Cortex of kidney (tissue), 1 donor: ENCODE measurements at places on chromosomes 7 and 10.

DNA sequence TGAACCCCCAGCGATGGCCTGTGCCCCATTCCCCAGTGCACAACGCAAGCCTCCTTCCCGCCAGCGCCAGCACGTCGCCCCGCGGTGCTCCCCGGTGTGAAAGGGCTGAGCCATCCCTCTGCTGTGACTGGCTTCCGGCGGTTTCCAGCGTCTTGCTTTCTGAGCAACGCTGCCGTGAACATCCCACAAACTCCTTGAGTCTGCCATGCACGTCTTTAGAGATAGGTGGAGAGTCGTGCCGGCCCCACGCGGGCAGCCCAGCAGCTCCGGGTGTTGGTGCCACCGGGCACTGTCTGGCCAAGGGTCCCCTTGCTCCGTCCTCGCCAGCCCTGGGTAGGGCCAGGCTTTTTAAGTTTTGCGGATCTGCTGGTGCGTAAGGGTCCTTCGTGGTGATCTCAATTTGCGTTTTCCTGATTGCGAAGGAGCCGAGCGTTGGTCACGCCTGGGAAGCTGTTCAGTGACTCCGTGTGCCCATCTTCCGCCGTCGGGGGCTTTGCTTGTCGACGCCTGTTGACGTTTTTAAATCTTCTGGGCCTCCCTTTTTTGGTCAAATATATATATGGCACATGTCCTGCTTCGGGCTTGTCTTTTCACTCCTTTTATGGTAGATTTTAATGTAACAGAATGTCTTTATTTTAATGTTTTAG lies 70.6 kb downstream of the FOXL3 start:
- DNase-seq: no peak

DNA sequence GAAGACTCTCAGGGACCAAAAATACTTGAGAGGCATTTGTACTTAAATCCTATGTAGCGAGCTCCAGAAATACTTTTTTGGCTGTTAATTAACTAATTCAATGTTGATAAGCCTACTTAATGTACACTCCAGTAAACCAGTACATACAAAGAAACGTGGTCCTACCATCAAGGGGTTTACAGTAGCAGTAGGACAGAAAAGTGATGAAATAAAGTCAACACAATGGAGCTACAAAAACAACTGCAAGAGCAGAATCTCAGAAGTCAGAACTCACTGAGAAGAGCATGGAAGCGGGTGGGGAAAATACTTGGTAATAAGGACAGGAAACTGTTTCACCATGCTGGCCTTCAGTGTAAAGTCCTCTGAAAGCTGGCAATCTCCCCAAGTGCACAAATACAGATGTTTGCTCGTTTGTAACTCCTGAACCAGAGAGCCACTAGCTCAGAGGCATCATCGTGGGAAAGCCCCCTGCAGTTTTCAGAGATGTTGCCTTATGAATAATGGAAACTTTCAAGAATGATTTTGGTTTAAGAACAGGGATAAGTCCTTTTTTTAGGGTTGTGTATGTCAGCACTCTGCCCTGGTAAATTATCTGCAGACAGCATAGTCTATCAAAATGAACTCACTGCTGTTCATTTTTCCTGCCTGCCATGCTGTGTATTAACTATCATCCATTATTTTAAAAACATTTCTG lies 233.2 kb downstream of the SORCS1 start:
- no peak for DNase-seq

DNA sequence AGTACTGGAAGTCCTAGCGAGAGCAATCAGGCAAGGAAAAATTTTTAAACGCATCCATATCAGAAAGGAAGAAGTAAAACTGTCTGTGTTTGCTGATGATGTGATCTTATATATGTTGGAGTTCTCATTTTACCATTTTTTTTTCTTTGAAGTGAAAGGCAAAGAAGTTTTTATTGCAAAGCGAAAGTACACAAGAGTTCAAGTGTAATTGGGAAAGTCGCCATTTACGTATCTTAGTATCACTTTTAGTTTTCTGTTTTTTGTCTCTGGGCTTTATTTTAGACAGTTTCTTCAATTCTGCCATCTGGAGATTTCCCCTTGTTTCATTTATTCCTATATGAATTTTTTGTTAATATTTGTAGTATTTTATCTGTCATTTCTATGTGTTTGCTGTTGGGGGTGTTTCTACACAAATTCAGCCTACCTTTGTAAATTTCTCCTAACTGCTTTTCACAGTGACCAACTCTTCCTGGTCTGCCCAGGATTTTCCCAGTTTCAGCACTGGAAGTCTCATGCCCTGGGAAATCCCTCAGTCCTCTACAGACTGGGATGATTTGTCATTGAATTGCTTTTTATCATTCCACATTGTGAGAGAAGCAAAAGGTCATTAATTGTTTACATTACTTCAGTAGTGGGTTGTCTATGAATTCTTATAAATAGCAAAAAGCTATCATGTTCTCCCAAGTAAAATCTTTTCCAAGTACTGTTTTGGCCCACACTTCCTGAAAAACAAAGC lies 23.2 kb downstream of the BET1 start:
- DNase-seq: no peak

DNA sequence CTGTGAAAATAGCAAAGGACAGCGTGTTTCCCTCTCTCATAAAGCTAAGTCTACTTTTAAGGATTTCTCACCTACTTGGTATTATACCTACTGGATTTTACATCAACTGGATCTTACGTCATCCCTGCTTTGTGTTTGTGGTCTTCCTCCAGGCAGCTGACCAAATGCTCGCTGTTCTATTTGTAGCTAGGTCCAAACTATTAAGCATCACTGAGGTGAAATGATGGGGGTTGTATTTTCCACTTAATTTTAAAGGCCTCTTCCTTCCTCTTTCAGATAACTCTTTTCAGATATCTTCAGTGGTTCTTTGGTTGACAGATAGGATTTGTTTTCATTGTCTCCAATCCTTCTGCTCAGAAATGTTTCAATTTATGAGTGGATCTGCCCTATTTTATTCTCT lies 169.7 kb downstream of the RNLS start:
- no peak for DNase-seq

- no peak for DNase-seq
Observed at GRCh38 chr7:129466796-129467195, 32.6 kb downstream of the STRIP2 start.

GRCh38 chr7:131649879-131650278 lies 93.5 kb upstream of the PODXL start:
- DNase-seq: no peak

- no peak for DNase-seq
Observed at GRCh38 chr10:122879339-122880273, at the start of gene FAM24B. FAM24B (minus strand) TSS chr10:122879581; CDS start chr10:122850515, 29,066 bp downstream.

DNA sequence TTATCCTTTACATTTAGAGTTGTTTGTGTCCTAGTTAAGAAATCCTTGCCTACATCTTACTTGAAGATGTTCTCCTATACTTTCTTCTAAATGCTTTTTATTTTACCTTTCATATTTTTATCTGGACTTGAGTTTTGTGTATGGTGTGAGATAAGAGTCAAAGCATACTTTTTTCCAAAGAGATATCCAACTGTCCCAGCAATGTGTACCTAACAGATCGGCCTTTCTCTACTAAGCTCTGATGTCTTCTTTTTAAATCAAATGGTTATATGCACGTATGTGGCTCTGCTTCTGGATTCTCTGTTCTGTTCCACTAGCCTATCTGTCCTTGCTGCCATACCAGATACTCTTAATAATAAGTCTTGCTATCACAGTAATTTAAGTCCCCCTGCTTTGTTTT lies 7.2 kb downstream of the IKZF5 start:
- no peak for DNase-seq

DNA sequence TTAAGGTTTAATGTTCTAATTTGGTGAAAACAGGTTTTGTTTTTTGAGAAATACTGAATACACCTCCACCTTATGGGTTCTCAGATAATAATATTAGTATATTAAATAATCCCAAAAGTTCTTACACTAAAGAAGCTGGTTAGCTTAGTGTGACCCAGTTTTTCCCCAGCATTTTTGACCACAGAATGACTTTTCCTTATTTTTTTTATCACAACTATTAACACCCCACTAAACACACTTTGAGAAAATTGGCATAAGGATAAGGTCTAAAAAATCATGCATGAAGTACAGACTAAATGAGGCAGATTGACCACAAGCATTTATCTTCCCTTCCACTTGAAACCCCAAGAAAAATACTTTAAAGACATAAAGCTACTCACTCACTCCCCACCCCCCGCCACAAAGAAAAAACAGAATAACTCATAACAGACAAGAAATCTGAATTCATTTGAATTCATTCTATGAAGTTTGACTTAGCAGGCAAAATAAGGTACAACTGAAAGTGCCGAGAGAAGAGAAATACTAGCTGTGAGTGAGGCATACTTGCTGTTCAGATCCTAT lies 49.7 kb upstream of the WNT16 start:
- DNase-seq: no peak

DNA sequence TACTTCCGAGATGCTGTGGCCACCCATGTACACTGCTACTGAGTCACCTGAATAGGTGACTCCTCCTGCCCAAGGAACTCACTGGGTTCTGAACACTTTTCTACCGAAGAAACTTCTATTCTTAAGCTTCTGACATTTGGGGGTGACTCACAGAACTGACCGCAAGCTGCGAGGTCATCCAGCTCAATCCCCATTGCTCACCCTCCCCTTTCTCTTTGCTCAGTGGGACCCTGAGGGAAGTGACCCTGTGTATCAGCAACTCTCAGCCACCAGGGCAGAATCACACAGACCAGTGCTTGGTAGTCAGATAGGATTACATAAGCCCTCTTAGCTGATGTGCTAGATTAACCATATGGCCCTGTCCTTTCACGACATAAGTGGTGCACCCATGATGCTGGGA lies 46.3 kb downstream of the INSYN2A start:
- no peak for DNase-seq

DNA sequence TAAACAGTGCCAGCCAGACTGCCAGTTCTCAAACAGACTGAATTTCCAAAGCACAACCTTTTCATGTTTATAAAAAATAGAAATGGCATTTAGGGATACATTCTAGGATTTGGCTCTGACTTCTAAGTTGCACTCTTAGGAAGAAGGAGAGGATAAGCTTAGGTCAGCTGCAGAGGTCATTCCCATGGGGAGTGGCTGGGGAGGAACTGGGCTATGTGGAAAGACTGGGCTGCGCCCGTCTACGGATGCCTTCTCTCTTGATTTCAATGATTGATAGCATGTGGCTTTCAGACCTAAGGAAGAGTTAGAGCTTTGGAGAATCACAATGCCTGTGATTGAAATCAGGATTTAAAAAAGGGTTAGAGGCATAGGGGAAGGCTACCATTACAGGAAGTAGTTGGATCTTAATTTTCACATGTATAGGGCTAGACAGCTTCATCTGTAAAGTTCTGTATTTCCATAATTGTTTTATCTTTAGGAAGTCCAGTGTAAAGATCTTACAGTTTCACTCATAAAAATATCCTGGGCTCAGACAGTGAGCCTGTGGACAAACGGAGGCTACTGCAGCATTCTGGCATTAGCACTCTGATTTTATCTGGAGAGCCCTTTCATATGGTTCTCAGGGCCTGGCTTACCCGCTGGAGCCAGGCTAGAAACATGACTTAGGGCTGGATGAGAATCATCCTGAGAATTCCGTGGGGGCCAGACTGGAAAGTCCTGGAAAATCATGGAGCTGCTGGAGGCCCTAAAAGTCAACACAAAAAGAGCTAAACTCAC lies 29.5 kb downstream of the NUDT5 start:
- DNase-seq: no peak

DNA sequence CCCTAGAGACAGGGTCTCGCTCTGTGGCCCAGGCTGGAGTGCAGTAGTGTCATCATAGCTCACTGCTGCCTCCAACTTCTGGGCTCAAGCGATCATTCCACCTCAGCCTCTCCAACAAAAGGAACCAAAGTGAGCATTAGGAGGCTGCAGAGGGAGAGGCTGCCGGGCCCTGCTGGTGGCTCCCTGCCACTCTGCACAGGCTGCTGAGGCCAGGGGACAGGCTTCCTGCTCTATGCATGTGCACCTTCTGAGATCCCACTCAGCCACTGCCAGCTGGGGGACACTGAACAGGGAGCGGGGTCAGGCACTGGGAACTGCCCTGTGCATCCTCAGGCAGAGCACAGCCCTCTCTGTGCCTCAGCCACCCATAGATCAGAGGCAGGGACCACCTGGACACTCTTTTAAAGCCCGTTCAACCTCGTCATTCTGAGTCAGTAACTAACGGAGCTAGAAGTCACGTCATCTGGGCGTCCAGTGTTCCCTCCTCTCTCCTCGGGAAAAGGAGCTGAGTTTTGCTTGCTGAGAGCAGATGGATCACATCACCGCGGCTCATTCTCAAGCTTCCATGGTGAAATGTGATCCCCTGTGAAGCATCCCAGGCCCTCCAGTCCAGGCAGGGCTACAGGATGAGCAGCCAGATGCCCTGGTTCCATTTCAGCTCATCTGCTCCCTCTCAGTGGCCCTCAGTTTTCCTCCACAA lies 109.6 kb downstream of the MYL10 start:
- DNase-seq: no peak

DNA sequence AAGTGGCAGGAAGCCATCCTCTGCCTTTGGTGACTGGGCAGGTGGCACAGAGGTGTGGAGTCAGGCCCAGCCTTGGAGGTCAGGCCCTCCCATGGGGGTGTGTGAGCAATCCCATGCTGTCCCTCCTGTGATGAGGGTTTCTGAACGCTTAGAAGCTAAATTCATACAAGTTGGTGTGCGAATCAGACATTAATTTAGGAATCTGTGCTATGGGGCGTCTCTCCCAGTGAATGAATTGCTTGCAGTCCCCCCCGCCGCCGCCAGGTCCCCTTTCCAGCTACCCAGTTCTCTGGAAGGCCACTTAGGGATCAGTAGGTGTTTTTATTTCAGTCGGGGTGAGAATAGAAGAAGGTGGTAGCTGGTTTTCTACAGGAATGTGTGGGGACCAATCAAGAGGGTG lies 37.5 kb downstream of the LRRC18 start:
- no peak for DNase-seq

- no peak for DNase-seq
Observed at GRCh38 chr7:133675510-133676218, 422.8 kb downstream of the EXOC4 start.

- DNase-seq: no peak
Observed at GRCh38 chr10:65675236-65675635, 1250.6 kb upstream of the LRRTM3 start.

DNA sequence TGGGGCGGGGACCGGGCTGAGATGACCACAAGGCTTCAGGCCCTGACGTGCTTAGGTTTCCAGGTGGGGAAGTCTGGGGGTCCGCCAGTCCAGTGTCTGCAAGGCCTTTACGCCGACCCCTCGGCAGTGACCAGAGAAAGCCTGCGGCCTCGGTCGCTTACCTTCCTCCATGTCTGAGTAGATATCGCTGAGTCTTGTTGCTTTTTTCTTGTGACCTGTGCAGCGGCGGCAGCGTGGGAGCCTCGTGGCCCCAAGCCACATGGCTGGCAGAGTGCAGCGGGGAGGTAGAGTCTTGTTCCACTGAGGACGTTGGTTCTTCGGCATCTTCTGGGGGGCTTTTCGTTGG lies 329 bp downstream of the NOLC1 start:
- no peak for DNase-seq

DNA sequence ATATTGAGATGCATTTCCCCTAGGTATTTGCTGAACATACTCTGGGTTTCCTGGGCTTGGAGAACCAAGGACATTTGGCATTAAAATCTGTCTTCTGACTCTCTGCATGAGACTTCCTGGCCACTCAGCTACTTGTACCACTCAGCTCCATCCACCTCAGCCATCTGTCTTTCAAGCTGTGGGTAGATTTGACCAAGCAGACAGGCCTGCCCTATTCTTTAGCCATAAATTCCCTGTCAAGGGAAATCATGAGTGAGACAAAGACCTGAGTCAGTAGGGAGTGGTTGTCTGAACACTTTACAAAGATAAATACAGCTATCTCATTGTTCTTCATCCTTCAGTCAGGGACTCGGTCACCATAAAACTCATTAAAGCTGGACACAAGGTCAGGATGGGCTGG lies 399.1 kb downstream of the GPAM start:
- no peak for DNase-seq
